ENCODE measurements at places on chromosomes 11 and 22.

- H3K4me1 ChIP-seq = peaks cover 14% of the 10 kb centered on the region
- no peaks in the 10 kb centered on the region for H3K27me3 ChIP-seq
Measured at GRCh38 chr22:45472426-45472825, 30.3 kb upstream of the FBLN1 start.

DNA sequence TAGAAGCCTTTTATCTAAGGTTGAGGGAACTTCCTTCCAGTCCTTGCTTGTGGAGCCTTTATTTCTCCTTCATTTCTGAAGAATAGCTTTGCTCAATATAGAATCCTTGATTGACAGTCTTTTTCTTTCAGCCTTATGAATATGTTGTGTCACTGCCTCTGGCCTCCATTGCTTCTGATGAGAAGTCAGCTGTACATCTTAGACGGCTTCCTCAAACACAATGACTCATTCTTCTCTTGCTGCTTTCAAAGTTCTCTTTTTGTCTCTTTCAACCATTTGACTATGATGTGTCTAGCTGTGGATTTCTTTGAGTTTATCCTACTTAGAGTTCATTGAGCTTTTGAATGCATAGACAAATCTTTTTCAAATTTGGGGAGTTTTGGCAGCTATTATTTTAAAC is 893.2 kb downstream of the BRD1 start:
- no peaks in the 10 kb centered on the region for H3K4me1 ChIP-seq
- no peaks in the 10 kb centered on the region for H3K27me3 ChIP-seq
- no peak for DNase-seq
- H3K27ac ChIP-seq = no peak overlapping the region
- no peaks in the 10 kb centered on the region for H3K36me3 ChIP-seq

GRCh38 chr11:5767056-5767455 is 13.0 kb downstream of the OR52N4 start:
- no peak overlapping the region for H3K27ac ChIP-seq
- H3K36me3 ChIP-seq = no peaks in the 10 kb centered on the region
- H3K4me1 ChIP-seq = no peaks in the 10 kb centered on the region
- no peaks in the 10 kb centered on the region for H3K27me3 ChIP-seq
- no peak overlapping the region for H3K4me3 ChIP-seq

GRCh38 chr22:42170946-42171345 is 40.3 kb upstream of the CYP2D6 start:
- H3K4me3 ChIP-seq = no peak overlapping the region
- no peaks in the 10 kb centered on the region for H3K4me1 ChIP-seq
- H3K27me3 ChIP-seq = no peaks in the 10 kb centered on the region
- no peak for DNase-seq
- H3K36me3 ChIP-seq = peaks cover 19% of the 10 kb centered on the region
- no peak overlapping the region for H3K27ac ChIP-seq

- no peak overlapping the region for H3K4me3 ChIP-seq
- H3K27ac ChIP-seq = no peak overlapping the region
- no peaks in the 10 kb centered on the region for H3K36me3 ChIP-seq
- no peaks in the 10 kb centered on the region for H3K4me1 ChIP-seq
Measured at GRCh38 chr22:20660441-20661054, 113.4 kb upstream of the SERPIND1 start.

Measured in ascending aorta (tissue), 2 donors.